CD4-positive, alpha-beta T cell treated with Interleukin-15 for 4 hours (primary cell): ENCODE measurements at places on chromosomes 13 and 19.

- DNase-seq: no peak
Measured at GRCh38 chr13:26246154-26246553, 7.8 kb upstream of the CDK8 start.

DNA sequence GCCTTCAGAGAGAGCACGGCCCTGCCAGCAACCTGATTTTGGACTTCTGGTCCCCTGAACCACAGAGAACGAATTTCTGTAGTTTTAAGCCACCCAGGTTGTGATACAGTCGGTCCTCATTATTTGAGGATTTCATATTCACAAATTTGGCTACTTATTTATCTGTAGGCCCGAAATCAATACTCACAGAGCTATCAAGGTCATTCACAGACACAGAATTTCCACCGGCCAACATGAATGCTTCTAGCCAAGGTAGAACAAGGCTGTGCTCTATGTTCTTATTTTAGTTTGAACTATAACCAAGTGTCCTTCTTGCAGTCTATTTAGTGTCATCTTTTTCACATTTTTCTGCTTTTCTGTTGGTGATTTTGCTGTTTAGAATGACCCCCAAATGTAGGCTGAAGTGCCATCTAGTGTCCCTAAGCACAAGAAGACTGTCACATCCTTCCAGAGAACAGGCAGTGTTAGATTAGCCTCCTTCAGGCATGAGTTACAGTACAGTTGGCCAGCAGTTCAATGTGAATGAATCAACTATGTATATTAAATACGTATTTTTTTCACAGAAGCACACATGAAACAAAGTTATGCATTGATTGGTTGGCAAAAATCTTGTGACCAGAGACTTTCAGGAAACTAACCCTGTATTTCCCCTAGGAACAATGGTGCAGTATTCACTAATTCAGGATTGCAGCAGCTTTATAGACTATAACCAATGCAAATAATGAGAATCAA is 63.5 kb downstream of the C13orf42 start:
- no peak for DNase-seq

- DNase-seq: no peak
Measured at GRCh38 chr13:27211771-27212364, 39.5 kb upstream of the RPL21 start.

DNA sequence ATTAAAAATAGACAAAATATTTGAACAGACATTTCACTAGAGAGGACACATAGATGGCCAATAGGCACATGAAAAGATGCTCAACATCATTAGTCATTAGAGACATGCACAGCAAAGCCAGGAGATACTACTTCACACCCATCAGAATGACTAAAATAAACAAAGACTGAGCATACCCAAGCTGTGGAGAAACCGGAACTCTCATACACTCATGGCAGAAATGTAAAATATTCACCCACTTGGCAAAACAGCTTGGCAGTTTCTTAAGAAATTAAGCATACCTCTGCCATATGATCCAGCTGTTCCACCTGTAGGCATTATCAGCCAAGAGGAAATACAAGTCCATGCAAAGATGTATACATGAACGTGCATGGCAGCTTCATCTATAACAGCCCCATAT is 213.4 kb downstream of the TSHZ3 start:
- DNase-seq: no peak

DNA sequence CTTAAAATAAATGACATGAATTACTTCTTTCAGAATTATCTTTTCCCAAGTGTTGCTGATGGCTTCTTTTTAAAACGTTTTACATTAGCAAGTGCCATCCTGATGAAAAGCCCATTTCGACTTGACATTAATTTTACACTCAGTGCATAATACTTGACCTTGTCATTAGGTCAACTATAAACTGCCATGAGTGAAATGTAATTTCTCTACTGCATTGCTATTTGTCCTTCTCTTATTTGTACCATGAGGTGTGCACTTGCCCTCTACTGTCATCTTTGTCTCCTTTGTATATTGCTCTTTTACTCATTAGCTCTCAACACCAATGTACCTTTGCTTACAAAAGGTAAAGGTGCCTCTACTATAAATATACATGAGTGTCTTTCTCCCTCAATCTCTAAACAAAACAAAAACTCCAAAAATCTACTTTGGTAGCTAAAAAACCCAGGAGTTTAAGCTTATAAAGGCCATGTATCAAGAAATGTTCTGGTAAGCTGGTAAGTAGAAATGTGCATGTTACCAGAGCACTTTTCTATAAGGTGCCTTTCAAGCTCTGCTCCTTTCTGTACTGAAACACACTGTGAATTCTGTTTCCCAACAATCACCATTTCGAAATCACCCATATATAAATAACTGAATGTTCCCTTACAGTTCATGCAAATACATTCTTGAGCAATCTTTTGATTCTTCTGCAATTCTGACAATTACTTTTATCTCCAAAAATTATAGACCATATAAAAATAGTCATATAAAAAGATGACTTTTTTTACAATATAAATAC is 351.4 kb downstream of the SLITRK5 start:
- DNase-seq: no peak

DNA sequence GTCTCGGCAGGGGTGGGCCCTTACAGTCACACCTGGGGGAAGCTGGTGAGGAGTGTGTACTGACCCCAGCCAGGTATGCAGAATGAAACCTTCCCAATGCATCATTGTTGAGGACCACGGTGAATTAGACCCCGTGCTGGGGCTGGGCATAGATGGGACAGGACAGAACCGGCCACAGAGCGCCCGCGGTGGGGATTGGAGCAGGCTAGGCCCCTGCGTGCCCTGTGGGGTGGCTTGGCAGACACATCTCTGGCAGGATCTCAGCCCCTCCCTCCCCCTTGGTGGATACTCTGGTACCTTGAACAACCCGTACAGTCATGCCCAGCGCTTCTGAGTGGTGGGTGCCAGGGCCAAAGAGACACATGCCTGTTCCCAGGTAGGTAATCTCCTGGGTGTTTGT is 200.6 kb downstream of the TEX29 start:
- no peak for DNase-seq

- DNase-seq: no peak
Measured at GRCh38 chr19:42277821-42278451, 8.9 kb downstream of the CIC start.

- no peak for DNase-seq
Measured at GRCh38 chr13:46516599-46517338, 36.2 kb upstream of the LRCH1 start.

- no peak for DNase-seq
Measured at GRCh38 chr13:59301174-59301567, 862.6 kb downstream of the DIAPH3 start.

DNA sequence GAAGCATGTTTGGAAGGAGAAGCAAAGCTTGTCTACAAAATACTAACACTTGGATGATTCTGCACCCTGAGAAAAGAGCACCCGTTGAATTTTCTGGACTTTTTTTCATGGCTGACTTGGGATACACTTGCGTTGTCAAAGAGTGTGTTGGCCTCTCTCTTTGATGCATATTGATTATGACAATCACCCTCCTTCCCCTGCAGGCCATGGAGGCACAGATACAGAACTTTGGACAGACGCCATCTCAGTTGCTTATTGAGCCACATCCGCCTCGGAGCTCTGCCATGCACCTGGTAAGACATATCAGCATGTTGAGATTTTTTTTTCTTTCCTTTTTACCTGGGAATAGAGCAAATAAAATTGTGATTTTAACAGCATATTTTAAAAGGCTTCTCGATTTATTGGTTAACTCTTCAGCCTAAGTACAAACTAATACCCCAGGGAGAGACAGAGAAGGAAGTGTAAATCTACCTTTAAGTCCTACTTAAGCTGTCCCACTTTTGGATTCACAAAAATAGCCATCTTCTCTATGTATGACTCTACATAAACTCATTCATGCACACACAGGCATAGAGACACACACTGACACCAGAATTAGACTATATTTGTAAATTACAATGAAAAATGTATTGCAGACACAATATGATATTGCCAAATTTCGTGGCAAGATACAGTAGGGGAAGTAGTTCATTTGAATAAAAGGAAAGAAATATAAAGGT is 169.7 kb upstream of the MAB21L1 start:
- DNase-seq: no peak

GRCh38 chr13:23146006-23146405 is 34.8 kb upstream of the SGCG start:
- DNase-seq: no peak

GRCh38 chr13:46211116-46211482 is 629 bp upstream of the LRRC63 start:
- DNase-seq: peak; percentile 49

DNA sequence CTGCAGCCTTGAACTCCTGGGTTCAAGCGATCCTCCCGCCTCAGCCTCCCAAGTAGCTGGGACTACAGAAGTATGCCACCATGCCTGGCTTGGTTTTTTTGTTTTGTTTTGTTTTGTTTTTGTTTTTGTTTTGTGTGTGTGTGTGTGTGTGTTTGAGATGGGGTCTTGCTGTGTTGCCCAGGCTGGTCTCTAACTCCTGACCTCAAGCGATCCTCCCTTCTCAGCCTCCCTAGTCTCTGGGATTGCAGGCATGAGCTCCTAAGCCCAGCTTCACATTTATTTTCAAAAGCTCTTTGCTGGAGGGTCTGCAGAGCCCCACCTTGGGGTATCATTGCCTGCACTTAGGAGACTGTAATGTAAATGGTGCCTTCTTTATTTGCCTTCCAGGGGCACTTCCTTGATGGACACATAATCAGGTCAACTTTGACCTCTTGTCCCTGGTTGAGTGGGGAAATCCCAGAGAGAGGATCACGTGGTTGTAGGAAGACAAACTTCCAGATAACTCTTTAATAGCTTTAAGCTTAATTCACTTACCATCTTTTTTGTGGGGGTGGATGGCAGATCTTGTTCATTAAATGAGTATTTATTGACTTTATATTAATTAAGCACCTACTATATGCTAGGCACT is 72.9 kb upstream of the NPAS1 start:
- no peak for DNase-seq

GRCh38 chr19:34075661-34076091 is 96.6 kb upstream of the LSM14A start:
- DNase-seq: no peak

DNA sequence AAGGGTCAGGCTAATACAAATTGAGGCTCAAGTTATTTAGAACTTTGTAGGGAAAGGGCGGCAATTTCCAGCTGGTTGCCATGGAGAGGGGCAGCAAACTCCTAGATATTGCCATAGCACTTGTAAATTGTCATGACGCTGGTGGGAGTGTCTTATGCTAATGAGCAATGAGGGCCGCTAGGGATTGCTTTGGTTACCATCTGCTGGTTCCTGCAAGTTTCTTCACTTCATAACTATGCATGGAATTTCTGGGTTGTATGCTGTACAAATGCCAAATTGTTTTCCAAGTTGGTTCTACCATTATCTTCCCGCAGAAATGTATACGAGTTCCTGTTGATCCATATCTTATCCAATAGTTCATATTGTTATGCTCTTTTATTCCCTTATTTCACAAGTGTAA is 1339.4 kb downstream of the EFNB2 start:
- no peak for DNase-seq

DNA sequence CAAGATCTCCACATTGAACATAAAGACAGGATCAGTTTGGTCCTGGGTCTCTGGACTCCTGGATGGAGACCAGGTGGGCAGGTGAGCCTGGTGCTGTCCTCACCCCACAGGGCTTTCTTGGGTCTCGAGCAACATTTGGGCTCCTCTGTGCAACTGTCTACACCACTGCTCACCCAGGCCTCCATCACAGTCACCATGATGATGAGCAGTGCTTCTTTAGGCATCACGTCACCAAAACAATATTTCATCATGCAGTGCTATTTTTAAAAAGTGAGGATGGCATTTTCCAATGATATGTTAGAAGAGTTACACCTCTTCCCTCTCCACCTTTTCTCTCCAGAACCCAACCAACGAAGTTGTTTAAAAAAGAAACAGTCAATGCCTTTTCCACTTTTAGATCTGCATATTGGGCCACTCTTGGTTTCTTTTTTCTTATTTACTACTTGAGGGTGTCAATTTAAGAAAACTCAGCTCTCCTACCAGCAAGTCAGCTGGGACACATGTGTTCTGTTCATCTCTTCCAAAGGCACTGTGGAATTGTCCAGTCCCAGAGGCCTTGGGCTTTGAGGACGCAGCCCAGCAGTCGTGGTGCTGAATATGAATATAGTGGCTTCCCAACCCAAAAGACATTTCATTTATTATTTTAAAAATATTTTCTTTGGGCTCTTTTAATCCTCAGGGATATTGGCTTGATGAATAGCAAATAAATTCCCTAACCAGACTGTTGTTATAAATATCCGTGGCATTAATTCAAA is 405.7 kb downstream of the KCNRG start:
- DNase-seq: no peak
